ENCODE measurements at places on chromosomes 5 and 9. TPM values are rescaled to one million over a fixed set of nuclear protein-coding genes. Genes with fewer than 3 reads are reported as not detected.
A peak's percentile ranks its signal among the peaks of the same experiment; 100 is the strongest.

DNA sequence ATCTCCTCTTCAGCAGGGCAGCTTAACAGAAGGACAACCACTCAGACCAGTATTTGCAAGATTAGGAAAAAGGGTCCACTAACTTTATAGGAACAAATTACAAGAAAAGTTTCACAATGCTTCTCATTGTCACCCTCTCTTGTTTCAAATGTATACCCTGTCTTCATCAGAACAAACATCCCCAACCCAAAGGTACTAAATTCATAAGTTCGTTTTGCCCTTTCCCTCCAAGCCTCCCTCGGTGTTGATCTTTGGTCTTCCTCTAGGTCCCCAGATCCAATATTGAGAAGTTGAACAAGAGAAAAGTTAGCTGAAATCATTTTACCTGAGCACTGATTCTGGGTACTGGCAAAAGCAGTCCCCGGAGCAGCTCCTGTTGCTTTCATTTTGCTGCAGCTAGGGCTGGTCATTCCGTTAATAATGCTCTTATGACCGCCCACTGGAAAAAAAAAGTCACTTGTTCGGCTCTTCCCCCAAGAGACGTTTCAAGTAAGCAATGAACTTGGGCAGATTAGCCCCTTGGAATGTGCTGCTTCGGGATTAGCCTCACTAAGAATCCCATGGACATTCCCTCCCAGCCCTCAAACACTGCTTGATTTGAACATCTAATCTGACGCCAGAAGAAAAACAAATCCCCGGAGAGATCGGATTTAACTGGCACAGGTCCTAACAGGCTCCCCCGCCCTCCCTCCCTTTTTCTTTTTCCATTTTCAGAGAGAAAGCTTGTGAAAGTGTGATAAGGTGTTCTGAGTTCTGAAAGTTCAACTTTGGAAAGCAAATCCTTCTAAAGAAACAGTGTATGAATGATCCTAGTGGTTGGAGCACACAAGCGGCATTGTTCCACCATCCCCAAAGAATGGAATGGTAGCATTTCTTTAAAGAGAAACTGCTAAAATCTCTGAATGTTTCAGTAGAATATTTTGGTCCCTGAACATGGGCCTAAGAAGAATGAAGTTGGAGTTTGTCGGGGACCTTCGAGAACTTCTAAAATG is 252.5 kb downstream of the TRPM3 start:
- no peaks in the 10 kb centered on the region for H3K36me3 ChIP-seq
- H3K27ac ChIP-seq = no peak overlapping the region
- H3K4me3 ChIP-seq = no peak overlapping the region
- peaks cover 4% of the 10 kb centered on the region for H3K27me3 ChIP-seq
- DNase-seq = no peak
- no peaks in the 10 kb centered on the region for H3K4me1 ChIP-seq

DNA sequence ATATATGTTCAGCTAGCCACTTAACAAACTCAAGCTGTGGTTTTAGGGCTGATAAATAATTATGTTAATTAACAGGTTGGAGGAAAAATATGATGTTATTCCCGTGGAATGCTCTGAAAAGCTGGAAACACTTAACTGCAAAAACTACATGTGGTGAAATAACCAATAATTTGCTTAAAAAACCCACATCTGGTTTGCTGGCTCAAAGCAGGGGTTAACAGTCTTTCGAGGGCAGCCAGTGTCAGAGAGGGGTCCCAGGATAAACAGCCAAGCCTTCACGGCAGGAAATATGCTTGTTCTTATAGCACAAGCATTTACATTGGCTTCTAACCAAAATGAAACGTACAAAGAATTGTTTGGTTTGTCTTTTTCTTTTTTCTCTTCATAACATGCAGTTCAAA is 254.0 kb upstream of the GAS1 start:
- no peak overlapping the region for H3K4me3 ChIP-seq
- no peak for DNase-seq
- peaks cover 15% of the 10 kb centered on the region for H3K27me3 ChIP-seq
- peaks cover under 1% of the 10 kb centered on the region for H3K4me1 ChIP-seq

GRCh38 chr5:124628721-124629596 is 117.5 kb downstream of the ZNF608 start:
- no peaks in the 10 kb centered on the region for H3K36me3 ChIP-seq
- no peak for DNase-seq
- peaks cover 58% of the 10 kb centered on the region for H3K27me3 ChIP-seq
- no peak overlapping the region for H3K4me3 ChIP-seq
- no peak overlapping the region for H3K27ac ChIP-seq

GRCh38 chr5:71011194-71011792 is 13.8 kb downstream of the NAIP start:
- no peak for DNase-seq
- no peaks in the 10 kb centered on the region for H3K4me1 ChIP-seq
- no peaks in the 10 kb centered on the region for H3K36me3 ChIP-seq
- no peak overlapping the region for H3K27ac ChIP-seq

DNA sequence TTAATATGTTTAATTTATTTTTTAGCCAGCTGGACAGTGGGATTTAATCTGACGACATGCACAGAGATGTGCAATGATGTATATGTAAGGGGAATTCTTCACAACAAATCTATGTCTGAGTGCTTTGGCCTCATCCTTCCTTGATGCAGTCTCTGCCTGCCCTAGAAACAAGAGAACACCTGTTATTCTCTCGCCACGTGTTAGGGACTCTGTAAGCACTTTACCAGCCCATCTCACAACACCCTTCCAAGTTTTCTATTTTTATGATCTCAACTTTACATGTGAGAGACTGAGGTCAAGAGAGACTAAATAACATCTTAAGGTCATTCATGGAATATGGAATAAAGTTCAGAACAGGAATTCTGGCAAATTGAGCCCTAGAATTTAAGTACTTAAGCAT is 123.0 kb upstream of the GAS1 start:
- H3K36me3 ChIP-seq = no peaks in the 10 kb centered on the region
- H3K4me1 ChIP-seq = no peaks in the 10 kb centered on the region
- no peak for DNase-seq
- no peaks in the 10 kb centered on the region for H3K27me3 ChIP-seq
- no peak overlapping the region for H3K27ac ChIP-seq

GRCh38 chr5:140560227-140560626 is 3.0 kb upstream of the SRA1 start:
- peaks cover 24% of the 10 kb centered on the region for H3K36me3 ChIP-seq
- no peak overlapping the region for H3K27ac ChIP-seq
- peaks cover 35% of the 10 kb centered on the region for H3K4me1 ChIP-seq
- no peak overlapping the region for H3K4me3 ChIP-seq
- no peak for DNase-seq
- H3K27me3 ChIP-seq = no peaks in the 10 kb centered on the region

GRCh38 chr5:759781-760362 is 24.7 kb downstream of the ZDHHC11B start:
- H3K36me3 ChIP-seq = no peaks in the 10 kb centered on the region
- no peaks in the 10 kb centered on the region for H3K27me3 ChIP-seq
- peaks cover 7% of the 10 kb centered on the region for H3K4me1 ChIP-seq
- H3K27ac ChIP-seq = no peak overlapping the region
- no peak overlapping the region for H3K4me3 ChIP-seq

DNA sequence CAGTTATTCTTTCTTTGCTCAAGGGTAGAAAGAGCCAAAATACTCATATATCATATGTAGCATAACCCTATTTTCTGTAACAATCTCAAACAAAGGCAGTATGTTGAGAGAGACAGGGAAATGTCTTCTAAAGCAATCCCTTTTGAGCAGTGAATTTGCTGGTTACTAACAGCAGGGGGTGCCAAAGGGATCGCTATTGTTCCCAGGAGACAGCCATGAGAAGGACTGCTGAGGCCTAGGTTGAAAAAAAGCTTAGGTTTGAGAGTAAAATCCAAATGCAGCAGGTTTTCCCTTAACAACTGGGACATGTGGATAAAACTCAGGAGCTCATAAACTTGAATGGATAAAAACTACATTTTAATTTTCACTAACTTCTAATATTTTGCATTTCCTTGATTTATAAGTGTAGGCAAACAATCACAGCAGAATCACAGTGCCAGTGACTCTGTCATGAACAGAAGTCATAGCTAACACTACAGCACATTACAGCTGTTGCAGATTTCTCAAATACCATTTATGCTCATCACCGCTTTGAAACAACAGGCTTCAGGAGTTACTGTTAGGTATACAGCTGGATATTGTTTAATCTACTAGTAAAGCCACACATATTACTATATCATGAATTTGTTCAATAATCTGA is 148.4 kb downstream of the MAPKAP1 start:
- no peak overlapping the region for H3K27ac ChIP-seq
- no peaks in the 10 kb centered on the region for H3K27me3 ChIP-seq
- H3K4me3 ChIP-seq = no peak overlapping the region
- H3K36me3 ChIP-seq = peaks cover 9% of the 10 kb centered on the region
- peaks cover 20% of the 10 kb centered on the region for H3K4me1 ChIP-seq
- DNase-seq = peak; percentile 48

DNA sequence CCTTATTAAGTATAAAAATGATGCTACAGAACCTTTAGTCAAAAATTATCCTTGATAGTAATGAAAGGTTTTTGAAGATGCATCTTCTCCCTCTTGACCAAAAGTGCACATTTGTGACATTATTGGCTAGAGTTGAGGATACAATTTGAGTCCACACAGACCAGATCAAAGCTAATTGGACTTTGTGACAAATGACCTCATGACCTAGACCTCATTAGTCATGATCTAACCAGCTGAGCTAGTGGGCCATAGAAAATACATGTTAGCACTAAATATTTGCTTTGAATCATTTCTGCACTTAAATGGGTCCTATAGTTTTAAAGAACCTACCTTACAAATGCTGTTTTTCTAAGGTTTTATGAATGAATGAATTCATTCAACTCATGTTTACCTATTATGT is 182.1 kb downstream of the RFX3 start:
- H3K4me1 ChIP-seq = peaks cover 24% of the 10 kb centered on the region
- H3K4me3 ChIP-seq = no peak overlapping the region
- H3K27me3 ChIP-seq = no peaks in the 10 kb centered on the region
- no peak for DNase-seq

DNA sequence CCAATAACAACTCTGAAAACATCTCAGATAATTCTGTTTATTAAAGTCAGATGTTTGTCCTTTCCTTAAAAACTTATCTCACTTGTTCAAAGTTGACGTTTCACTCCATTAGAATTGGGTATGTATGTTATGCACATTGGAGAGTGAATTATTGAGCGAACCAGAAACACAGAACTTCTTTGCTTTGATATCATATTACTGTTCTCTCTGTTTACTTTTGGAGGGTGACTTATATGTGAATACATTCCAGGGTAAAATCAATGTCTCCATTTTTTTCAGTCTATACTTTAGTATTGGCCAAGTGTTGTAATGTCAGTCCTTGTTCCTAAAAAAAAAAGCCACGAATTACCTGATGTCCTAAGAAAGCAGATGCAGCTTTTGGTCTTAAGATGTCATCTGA is 307.4 kb downstream of the CSNK1G3 start:
- H3K27me3 ChIP-seq = no peaks in the 10 kb centered on the region
- H3K4me1 ChIP-seq = no peaks in the 10 kb centered on the region
- H3K27ac ChIP-seq = no peak overlapping the region
- H3K4me3 ChIP-seq = no peak overlapping the region

GRCh38 chr9:123753016-123753415 is 176.9 kb downstream of the DENND1A start:
- H3K36me3 ChIP-seq = peaks cover 7% of the 10 kb centered on the region
- no peak overlapping the region for H3K27ac ChIP-seq
- DNase-seq = no peak

DNA sequence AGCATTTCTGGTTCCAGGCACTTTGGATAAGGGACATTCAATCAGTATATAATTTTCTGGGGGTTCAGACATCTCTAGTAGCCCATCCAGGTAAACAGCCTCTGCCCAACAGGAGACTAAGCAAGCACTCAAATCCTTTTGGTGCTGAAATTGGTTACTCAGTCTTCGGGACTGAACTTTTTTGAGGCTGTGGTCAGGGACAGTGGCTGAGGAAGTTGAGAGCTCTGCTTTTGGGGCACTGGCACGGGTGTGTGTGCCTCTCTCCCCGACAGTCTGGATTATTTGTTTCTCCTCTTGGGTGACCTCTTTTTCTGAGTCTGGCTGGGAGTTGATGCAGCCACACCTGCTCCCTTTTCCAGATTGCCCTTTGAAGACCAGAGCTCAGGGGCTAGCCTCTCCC is 47.6 kb downstream of the ACER2 start:
- H3K27ac ChIP-seq = no peak overlapping the region
- no peaks in the 10 kb centered on the region for H3K36me3 ChIP-seq
- DNase-seq = no peak
- H3K27me3 ChIP-seq = peaks cover 3% of the 10 kb centered on the region
- H3K4me3 ChIP-seq = no peak overlapping the region
- H3K4me1 ChIP-seq = peaks cover 13% of the 10 kb centered on the region

DNA sequence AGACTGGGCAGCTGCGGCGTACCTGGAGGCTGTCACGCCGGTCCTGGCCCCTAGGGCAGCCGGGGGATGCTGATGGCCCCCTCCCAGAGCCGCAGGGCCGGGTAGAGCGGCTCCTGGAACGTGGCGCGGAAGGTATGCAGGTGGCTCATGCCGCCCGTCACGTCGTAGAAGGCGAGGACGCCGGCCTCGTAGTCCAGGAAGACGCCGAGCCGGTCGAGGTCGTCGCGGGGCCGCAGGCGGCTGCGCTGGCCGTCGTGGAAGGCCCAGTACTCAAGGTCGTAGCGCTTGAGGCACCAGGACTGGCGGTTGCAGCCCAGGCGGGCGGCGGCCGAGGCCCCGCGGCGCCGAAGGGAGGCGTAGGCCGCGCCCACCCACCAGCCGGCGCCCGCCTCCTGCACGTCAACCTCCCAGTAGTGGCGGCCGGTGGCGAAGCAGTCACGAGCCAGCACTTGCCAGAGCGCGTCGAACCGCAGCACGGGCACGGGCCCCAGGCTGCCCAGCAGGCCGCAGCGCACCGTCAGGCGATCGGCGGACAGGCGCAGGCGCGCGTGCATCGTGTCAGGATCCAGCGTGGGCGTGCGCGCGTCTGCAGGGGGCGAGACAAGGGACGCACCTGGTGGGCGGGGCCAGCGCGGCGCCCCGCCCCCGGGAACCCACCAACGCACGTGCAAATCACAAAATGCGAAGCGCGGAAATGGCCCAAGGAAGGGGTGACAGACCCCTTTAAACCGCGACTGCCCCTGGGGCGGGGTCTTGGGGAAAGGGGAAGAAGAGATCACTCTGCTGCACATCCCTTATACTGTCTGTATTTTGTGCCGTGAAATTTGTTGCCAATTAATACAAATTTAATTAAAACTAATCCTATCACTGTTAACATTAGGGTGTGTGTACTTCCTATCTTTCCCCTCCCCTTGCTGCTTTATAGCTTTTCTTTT is 31.2 kb downstream of the NANS start:
- H3K36me3 ChIP-seq = peaks cover 23% of the 10 kb centered on the region
- peak; percentile 30 for DNase-seq
- H3K27me3 ChIP-seq = no peaks in the 10 kb centered on the region
- no peak overlapping the region for H3K4me3 ChIP-seq
- peaks cover 11% of the 10 kb centered on the region for H3K4me1 ChIP-seq

DNA sequence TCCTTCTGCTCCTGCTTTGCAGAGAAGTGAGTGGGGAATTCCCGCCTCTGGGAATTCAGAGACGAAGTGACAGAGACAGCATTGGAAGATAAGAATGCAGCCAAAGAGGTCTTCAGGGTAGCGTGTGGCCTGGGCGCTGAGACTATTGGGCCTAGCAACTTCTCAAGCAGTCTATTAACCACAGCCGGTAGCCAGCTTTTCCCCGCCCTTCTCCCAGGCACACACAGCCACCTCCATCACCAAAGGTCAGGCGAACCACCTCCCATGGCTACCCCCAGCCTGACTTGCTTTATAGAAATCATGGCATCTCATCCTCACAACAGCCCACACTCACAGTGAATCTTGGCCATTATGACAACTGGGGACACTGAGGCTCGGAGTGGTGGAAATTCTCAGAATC is 124.2 kb downstream of the KCNIP1 start:
- H3K27me3 ChIP-seq = peaks cover 11% of the 10 kb centered on the region
- no peak for DNase-seq
- H3K36me3 ChIP-seq = no peaks in the 10 kb centered on the region
- no peak overlapping the region for H3K4me3 ChIP-seq

The IZUMO3 gene
- total RNA-seq = not detected

The PCDHGA6 gene
- total RNA-seq = 0.08 TPM

The PCDHAC2 gene
- not detected for total RNA-seq

The FRRS1L gene
- not detected for total RNA-seq

The ECSCR gene
- total RNA-seq = 0.49 TPM

The GPR150 gene
- 0.34 TPM for total RNA-seq

The CNTRL gene
- 58.0 TPM for total RNA-seq
